NCI-H748 treated with DMSO at 0.1 percent for 48 hours (cell line): ENCODE measurements at places on chromosomes 1 and 21.

DNA sequence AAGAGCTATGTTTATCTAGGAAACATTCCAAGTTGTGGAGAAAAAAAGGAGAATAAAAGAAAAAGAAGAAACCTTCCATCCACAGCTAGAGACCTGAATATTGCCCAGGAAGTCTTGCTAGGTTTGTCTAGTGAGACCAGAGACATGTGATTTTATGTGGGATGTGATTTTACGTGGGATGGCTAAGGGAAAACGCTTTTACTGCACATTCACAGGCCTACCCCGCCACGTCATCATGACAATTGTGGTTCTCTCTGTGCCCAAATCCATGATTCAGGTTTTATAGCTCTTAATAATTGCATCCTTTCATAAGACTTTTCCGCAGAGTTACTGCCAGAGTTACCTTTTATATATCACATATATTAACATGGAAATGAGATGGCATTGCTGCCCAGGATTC is 86.4 kb upstream of the SSX2IP start:
- DNase-seq, result no peak

DNA sequence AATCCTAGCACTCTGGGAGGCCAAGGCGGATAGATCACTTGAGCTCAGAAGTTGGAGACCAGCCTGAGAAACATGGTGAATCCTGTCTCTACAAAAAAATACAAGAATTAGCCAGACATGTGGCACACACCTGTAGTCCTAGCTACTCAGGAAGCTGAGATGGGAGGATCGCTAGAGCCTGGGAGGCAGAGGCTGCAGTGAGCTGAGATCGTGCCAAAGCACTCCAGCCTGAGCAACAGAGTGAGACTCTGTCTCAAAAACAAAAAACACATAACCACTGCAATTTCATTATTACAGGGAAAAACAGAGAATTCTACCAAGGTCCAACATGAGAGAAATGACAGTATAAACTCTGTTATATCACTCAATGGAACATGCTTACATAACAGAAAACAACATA is 4.4 kb upstream of the TOMM20 start:
- no peak for DNase-seq

DNA sequence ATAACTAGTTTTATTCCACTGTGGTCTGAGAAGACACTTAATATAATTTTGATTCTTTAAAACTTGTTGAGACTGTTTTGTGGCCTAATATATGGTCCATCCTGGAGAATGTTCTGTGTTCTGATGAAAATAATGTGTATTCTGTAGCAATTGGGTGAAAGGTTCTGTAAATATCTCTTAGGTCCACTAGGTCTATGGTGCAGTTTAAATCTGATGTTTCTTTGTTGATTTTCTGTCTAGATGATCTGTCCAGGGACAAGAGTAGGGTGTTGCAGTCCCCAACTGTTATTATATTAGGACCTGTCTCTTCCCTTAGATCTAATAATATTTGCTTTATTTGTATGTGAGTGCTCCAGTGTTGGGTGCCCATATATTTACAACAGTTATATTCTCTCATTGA is 33.9 kb upstream of the PM20D1 start:
- no peak for DNase-seq

GRCh38 chr1:205493241-205494085 is 11.0 kb upstream of the CDK18 start:
- DNase-seq, result no peak

- peak; percentile 7 for DNase-seq
These were observed 55.2 kb upstream of the GNG12 start for GRCh38 chr1:67888216-67889106.

DNA sequence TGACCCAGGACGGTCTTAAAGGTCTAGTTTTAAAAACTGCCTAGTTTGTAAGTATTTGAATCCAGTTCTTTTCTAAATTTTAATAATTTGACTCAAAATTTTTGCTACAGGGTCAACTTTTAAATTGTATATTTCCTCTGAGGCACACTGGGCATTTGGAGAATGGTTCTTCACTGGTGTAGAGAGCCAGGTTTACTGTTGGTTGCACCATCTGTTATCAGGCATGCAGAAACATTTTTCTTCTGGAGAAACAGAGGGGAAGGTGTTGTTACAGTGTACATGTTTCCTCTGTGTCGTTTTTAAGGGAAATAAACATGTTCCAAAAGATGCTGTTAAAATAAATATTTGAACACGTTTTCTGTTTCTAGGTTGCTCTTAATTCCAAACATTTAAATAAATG is 39.0 kb upstream of the RWDD3 start:
- DNase-seq, result no peak
